Cardiac septum (tissue), 1 donor: ENCODE measurements at places on chromosomes 1 and 21. TPM values are rescaled to one million over a fixed set of nuclear protein-coding genes. Genes with fewer than 3 reads are reported as not detected.

C8B gene
- not detected for total RNA-seq

GRCh38 chr1:159946242-159947187 lies 1.1 kb upstream of the IGSF9 start:
- DNase-seq: peak; percentile 33

DNA sequence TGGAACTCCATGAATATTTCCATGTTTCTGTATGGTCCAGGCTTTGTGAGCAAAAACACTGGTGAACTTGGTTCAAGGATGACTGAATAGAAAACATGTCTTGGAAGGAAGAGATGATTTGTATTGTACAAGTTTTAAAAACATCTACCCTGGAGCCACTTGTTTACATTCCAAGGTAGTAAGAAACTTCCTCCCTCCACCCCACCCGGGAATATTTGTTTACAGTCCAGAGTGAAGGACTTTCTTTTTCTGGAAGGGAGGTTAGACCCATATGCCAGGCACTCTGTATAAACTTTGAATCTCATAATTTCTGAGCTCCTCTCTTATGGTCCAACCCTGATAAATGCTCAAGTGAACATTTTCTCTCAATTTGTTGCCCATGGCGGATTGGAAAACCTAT lies 323.3 kb upstream of the LYPLAL1 start:
- no peak for DNase-seq

DNA sequence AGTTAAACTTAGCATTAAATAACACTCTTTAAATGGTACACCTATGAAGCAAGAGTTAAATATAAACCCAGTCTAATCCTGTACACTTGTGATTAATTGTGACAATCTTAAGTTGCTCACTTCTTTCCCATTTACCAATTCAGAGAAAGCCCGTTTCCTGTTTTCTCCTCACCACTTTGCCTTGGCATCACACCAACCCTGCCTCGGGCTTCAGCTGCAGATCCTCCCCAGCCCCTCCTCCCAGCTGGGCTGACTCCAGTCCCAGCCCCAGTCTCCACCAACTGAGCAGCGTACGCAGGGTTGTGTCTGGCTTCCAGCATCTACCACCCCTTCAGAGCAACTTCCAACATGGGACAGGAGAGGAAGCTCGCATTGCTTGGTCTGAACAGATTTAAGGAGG lies 4.1 kb downstream of the PYCR2 start:
- peak; percentile 81 for DNase-seq

DNA sequence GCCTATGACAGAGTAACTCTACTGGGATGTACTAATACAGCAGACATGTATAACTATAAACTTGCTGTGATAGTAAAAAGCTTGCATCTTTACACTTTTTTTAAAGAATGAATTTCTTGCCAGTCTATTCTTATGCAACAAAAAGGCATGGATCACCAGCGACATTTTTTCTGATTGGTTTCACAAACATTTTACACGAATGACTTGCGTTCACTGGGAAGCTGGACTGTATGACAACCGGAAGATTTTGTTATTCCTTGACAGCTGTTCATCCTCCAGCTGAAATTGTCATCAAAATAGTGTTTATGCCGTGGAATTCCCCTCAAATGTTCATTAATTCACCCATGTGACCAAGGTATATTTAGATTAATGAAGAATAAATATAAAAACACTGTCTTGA lies 131.0 kb downstream of the XPR1 start:
- no peak for DNase-seq

GRCh38 chr1:201754353-201754752 lies 74.6 kb upstream of the IPO9 start:
- DNase-seq: no peak

GRCh38 chr1:42955311-42956063 lies 3.2 kb downstream of the SLC2A1 start:
- DNase-seq: no peak

DNA sequence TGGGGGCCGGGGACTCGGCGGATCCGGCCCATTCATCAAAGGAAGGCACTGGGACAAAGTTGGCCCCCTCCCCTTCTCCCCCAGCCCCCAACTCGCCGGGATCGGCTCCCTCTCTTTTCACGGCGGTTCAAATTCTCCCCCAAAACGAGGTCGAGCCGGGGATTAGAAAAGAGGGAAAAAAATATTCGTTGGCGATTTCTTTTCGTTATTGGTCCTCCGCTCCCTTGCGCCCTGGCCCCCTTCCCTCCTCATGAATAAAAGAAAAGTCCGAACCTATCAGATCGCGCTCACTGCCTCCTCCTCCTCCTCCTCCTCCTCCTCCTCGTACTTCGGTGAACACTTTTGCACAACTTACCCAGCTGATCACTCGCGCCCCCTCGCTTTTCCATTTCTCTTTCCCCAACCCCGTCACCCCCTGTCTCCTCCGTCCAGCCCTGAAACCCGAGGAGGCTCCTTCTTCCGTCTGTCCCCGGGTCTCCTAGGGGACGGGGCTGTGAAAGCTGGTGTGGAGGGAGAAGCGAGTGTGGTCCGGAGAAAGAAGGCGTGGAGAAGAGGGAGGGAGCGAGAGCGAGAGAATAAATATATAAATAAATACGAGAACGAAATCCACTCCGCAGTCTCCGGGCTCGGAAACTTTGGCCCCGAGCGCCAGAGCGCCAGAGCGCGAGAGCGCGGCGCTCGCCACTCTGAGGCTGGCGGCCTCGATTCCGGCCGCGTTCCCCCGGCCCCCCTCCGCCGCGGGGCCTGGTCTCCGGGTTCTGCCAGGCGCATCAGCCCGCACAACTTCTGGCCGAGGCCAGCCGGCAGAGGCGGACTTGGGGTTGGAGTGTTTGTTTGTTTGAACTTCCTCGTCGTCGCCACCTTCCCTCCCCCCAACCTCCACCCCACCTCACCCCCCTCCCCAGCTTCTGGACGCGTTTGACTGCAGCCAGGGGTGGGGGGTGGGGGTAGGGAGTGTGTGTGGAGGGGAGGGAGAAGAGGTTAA lies at the start of gene PAX7:
Gene PAX7 (plus strand): TSS at position 336 of the 985 bp plus-strand sequence. CDS start 758 bp downstream, outside the sequence.
- DNase-seq: no peak

DNA sequence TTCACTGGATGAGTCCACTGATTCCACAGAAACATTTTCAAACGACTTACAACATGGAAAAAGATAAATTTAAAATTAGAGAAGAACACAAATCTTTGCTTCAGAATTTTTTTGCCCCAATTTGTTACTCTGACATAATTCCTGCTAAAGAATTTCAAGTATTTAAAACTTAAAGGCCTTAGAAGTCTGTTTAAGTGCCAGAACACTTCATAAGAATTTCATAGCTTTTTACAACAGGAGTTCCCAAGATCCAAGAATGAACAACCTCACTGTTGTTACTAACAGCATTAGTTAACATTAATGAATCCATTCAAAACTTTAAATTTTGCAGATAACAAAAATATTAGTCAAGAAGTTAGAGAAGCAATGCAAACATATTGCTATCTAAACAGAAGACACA lies 31.7 kb downstream of the ARHGAP29 start:
- no peak for DNase-seq

- DNase-seq: no peak
These were observed 96.1 kb downstream of the TEX35 start for GRCh38 chr1:178609015-178609414.

DNA sequence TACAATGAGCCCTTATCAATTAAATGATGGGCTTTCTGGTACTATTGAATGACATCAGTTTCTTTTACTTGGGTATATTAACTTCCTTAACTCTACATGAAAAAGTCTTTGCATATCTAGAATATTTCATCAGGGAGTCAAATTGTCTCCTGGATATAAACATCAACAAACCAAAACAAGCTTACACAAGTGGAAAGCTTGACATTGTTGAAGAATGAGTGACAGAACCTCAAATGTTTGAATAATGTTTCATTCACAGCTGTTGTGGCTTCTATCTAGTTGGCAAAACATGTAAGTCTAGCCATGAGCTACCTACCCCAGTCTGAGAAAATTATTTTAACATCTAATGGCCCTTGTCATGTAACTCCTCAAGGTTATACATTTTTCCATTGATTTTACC lies 604.8 kb upstream of the ADAMTS5 start:
- DNase-seq: no peak

- peak; percentile 91 for DNase-seq
These were observed 73.2 kb upstream of the TRAPPC10 start for GRCh38 chr21:43938751-43939442.

DNA sequence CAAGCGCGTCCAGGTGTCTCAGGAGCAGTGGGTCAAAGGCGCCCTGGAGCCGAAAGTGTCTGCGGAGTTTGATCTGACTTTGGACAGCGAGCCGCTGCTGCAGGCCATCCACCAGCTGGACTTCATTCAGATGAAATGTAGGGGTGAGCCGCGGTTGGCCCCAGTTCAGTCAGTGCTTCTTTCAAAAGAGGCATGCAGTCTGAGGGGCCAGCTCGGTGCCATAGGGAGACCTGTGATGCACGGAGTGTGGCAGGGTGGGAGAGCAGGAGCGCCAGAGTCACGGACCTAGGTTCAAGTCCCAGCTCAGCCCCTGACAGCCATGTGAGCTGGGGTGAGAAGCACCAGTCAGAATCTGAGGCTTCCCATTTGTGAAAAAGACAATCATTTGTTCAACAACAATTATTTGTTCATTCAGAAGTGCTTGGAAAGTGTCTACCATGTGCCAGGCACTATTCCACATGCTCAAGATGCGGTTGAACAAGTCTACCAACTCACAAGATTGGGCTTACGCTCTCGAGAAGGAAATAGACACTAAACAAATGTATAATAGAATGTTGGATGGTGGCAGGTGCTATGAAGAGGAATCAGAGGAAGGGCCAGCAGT lies 39.5 kb upstream of the GNPAT start:
- no peak for DNase-seq

DNA sequence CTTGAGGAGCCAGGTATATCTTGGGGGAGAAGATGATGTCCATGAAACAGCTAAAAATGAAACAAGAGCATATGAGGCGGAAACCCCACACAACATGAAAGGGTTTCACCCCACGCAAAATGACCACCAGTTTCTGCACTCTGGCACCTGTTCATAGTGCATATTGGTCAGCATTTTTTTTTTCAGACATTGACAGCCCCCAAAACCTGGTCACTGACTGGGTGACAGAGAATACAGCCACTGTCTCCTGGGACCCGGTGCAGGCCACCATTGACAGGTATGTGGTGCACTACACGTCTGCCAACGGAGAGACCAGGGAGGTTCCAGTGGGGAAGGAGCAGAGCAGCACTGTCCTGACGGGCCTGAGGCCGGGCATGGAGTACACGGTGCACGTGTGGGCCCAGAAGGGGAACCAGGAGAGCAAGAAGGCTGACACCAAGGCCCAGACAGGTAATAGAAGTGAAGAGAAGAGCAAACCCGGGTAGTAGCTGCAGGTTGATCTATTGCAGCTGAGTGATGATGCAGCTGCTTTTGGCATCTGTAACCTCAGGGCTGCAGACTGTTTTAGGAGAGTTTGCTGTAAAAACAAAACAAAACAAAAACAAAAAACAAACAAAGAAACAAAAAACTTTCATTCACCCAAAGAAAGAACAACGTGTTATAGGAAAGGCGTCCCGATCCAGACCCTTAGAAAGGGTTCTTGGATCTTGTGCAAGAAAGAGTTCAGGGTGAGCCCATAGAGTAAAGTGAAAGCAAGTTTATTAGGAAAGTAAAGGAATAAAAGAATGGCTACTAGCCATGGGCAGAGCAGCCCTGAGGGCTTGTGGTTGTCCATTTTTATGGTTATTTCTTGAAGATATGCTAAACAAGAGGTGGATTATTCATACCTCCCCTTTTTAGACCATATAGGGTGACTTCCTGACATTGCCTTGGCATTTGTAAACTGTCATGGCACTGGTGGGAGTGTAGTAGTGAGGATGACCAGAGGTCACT lies 51.0 kb downstream of the TNN start:
- no peak for DNase-seq

GRCh38 chr1:34690269-34690668 lies 64.6 kb upstream of the GJB5 start:
- DNase-seq: no peak

- no peak for DNase-seq
These were observed 138.1 kb downstream of the TPR start for GRCh38 chr1:186236921-186237320.

GRCh38 chr1:5611431-5611830 lies 380.8 kb downstream of the NPHP4 start:
- DNase-seq: no peak

DNA sequence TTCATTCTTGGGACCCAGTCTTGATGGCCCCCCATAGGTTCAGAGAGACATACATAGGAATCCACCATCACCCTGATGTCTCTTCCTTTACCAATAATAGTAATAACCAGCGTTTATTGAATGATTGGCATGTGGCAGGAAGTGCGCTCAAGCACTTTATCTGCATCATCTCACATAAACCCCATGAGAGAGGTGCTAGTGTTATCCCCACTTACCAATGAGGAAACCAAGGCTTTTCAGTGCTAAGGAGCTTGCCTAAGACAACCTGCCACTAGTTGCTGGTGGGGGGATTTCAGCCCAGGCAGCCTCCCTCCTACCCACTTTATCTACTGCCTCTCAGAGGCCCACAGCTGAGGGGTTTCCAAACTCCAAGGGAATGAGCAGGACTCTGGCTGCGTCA lies 7.7 kb downstream of the LGR6 start:
- no peak for DNase-seq

GSTM5 gene
- total RNA-seq: 2.6 TPM

- no peak for DNase-seq
These were observed 111.5 kb downstream of the ENAH start for GRCh38 chr1:225541383-225541782.

CRP gene
- not detected for total RNA-seq

DNA sequence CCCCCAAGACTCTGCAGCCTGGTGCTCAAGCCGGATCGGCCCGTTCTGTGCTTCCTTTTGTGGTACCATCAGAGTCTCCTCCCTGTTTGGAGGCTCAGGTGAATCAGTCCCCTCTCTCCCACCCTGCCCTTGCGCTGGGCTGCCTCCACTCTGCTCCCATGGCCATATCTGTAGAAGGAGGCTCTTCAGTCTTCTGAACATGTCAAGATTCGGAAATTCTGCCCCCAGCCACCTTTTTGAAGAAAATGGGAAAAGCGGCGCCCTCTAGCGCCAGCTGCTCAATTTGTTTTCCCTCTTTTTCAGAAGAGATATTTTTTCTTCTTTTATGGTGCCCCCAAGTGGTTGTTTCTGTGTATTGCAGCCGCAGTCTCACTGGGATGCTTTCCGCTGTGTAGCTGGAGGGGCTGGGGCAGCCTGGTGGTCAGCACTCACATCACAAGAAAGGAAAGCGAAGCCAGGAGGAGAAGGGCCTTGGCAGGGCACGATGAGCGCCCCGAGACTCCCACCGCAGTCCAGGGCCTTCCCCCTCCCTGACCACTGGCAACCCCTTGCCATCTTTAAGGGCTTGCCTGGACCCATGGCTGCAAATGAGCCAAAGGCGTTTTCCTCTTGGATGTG lies 58.4 kb upstream of the CACNA1E start:
- peak; percentile 81 for DNase-seq

DNA sequence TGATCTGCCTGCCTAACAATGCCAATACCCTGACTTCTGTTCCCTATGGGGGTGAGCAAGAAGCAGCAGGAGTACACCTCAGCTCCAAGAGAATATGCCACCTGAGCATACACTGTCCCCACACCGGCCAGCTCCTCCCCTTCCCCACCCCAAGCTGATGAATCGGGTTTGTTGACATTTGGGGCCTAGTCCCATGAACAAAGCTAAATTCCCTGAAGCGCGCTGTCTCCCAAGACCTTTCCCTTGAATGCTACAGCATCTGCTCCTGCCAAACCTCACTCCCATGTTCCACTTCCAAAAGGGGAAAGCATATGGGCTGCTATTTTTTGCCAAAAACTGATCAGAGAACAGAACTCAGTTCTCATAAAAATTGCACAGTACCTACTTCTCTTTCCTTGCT lies 220.4 kb upstream of the CAMK1G start:
- no peak for DNase-seq
